NCI-H2171 treated with DMSO at 0.1 percent for 48 hours (cell line): ENCODE measurements at places on chromosomes 7 and 10.

DNA sequence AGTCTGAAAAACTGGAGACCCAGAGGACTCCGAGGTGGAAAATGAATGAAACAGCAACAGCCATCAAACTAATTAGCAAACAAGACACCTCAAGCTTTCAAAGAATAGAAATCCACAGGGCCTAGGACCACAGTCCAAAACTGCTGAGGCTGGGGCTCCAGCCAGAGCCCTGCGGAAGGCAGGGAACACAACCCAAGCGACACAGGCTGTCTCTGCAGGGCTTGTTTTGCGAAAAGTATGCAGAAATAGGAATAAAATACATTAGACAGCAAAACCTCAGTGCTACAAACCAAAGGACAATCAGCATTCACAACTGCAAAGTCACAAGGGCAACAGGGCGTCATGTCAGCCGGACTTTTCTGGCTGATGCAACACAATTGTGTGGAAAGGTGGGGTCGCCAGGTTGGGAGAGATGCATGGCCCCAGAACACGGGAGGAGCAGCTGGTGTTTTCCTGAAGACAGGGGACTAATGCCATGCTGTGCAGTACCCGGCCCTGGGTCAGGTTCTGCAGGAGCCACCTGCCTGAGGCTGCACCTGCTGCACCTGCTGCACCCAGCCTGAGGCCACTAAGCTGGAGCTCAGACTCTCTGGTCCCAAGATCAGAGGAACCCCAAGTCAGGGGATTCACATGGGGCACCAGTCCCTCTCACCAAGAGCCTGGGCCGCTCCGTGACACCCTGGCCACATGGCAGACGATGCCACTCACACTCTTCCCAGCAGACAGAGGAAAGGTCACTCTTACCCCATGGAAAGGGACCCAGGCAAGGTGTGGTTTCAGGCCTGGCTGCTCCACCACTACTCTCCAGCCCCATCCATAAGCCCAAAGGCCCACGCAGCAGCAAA lies 74.2 kb downstream of the MAD1L1 start:
- peak; percentile 76 for DNase-seq

- no peak for DNase-seq
Measured at GRCh38 chr7:147509541-147510200, 1080.9 kb upstream of the C7orf33 start.

DNA sequence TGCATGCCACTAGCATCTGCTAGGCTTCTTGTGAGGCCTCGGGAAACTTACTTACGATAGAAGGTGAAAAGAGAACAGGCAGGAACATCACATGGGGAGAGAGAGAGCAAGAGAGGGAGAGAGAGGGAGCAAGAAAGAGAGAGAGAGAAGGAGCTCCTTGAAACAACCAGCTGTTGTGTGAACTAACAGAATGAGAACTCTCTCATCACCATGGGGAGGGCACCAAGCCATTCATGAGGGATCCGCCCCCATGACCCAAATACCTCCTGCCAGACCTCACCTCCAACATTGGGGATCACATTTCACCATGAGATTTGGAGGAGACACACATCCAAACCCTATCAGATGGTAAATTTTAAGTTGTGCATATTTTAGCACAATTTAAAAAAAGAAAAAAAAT lies 1217.2 kb downstream of the TYW1 start:
- no peak for DNase-seq

DNA sequence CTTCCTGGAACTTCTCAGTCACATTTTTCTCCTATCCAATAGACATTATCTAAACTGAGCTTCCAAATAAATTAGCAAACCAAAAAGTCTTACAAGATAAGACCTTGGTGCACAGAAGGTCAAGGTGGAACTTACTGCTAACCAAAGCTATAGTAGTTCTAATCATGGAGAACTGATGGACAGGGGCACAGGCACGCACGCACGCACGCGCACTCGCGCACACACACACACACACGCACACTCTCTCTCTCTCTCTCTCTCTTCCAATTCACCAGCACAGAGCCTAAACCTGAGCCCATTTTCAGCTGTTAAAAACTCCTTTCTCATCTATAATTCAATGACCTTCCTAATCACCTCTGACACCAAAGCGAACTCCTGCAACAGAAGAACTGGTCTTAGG lies 7.5 kb downstream of the FGFR2 start:
- no peak for DNase-seq

DNA sequence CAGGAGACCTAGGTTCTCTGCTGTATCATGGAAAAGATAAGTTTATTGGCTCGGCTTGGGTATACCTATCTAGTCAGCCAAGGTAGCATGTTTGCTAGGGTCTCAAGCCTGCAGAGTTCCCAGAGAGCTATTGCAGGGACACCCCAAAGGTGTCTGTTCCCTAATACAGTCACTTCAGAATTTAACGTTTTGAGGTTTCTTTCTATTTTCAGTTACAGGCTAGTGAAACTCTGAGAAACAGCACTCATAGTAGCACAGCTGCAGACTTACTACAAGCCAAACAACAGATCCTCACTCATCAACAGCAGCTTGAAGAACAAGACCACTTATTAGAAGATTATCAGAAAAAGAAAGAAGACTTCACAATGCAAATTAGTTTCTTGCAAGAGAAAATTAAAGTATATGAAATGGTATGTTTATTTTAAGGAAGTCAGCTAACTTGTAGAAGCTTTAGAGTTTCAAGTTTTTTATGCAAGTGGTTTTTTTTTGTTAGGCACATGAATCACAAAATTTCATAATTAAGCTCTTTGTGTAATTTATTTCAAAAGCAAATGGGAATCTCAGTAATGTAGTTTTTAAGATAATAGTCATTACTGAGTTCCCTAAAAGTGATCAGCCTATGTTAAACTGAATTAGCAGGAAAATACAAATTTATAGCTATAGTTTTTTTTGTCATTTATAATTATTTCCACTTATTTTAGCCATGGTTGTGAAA lies 54.9 kb downstream of the AKAP9 start:
- DNase-seq = no peak

GRCh38 chr7:4009211-4010060 lies 672.7 kb upstream of the FOXK1 start:
- DNase-seq = no peak

GRCh38 chr7:131068604-131069021 lies 259.1 kb upstream of the MKLN1 start:
- no peak for DNase-seq

DNA sequence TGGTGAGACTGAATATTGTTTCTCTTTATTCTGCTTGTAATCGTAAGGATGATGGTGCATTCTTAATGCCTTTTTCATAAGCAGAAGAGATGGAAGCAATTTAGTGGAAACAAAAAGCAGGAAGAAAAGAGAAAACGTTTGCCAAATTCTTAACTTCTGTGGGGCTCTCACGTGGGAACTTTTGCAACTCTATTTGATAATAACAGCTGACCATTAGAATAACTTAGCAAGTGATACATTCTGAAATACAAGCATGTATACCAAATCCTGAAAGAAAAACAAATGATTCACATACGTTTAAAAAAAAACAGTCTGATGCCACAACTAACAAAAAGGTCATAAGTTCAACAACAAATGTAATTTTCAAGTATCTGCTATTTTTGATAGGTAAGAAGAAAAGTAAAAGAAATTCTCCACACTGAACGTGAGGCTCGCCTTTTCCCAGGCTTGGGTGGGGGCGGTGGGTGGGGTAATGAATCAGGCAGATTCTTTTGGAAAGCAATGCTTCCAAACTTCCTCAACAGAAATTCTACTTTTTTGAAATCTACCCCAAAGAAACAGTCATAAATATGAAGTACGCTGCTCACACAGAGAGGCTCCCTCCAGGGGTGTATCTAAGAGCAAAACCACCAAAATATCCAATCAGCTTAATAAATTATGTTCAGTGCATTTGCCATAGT lies 446.2 kb upstream of the MGMT start:
- no peak for DNase-seq

DNA sequence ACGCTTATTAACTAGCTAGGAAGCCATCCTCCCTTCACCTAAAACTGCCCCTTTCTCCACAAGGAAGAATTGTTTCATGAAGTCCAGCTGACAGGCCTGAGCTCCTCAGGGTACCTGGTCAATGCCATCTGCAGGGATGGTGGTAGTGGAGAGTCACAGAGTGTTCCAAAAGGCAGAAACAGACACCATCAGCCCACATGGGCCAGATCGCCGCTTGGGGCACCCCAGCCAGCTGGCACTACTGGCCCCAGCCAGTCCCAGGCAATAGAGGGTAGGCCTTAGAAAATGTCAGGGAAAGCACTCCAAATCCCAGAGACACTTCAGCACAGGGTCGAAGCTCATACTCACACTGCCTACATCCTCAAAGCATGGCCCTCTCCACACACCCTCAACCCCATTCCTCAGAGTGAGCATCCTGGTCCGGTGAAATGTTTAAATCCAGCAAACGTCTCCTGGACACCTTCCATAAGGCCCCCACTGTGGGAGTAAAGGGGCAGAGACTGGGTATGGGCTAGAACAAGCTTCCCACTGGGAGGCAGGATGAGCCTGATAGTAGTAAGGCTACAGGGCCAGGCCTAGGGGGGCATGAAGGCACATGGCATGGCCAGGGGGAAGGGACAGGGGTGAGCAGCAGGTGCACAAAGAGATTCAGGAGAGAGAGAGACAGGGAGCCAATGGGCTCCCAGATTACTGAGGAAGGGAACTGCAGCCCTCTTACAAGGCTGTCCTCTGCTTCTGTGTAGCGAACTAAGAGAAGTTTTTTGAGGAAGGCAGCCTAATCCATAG lies 1.9 kb downstream of the LRRC20 start:
- DNase-seq = peak; percentile 47

DNA sequence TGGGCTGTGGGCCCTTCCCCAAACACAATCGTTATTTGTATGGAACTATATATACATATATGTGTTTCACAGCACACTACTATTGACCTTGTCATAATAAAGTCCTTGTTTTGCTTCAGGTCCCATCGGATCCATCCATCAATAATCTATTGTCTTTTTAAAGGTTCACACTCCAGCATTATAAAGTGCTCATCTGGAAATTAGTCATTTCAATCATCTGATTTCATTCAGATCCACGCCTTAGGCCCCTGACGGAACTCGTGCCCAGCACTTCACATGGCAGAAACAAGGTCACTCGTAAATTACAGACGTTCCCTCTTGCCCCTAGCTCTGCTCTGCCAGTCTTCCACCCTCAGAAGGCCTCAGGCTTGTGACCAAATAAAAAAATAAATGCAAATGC lies 133.1 kb upstream of the PPP2R2D start:
- no peak for DNase-seq
